ENCODE measurements at places on chromosomes 12 and 14.

DNA sequence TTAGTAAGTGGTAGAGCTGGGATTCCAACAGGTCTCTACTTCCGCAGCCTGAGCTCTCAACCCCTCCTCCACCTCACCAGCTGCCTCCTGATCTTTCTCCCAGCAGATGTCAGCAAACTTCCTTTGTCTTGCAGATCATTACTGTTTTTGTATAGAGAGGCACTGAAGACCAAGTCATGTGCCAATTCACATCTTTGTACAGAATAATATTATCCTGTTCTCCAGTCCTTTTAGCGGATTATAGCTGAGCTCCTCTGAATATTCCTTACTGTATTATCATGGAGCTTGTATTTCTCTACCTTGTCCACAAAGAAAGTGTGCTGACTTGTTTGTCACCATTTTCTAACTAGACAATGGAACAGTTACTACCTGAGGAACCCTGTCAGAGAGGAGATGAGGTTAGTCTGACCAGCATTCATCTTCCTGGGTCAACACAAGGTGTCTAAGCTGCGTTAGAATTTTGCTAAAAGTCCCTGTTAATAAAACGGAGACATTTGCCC lies 142.3 kb upstream of the ARHGAP5 start:
- no peak for DNase-seq

DNA sequence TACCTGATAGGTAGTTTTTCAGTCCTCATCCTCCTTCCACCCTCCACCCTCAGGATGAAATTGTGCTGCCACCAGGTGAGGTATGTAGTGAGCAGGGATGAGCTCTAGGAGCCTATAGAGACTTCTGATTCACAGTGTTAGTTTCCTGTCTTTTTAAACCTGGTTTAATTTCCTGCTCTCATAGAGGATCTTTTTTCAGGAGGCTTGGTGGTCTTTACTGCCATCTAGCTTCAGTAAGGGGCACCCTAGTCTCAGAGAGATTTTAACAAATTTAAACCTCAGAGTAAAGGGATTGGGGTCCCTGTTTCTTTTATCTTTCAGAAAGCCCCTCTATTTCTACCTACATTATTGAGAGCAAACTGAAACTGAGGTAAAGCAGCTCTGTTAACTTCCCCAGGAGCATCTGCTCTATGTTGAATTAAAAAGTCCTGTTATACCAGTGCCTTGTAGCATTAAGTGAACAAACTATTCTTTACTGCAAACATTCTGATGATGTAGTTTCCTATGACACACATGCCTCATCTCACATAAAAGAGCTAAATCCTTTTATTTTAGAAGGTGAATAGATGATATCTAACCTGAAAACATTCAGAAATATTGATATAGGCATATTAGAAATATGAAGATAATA lies 172.2 kb upstream of the DDHD1 start:
- no peak for DNase-seq

- DNase-seq = no peak
Measured at GRCh38 chr12:54959291-54960018, 25.1 kb downstream of the TESPA1 start.

- no peak for DNase-seq
Measured at GRCh38 chr12:51621156-51621922, 30.3 kb downstream of the SCN8A start.

DNA sequence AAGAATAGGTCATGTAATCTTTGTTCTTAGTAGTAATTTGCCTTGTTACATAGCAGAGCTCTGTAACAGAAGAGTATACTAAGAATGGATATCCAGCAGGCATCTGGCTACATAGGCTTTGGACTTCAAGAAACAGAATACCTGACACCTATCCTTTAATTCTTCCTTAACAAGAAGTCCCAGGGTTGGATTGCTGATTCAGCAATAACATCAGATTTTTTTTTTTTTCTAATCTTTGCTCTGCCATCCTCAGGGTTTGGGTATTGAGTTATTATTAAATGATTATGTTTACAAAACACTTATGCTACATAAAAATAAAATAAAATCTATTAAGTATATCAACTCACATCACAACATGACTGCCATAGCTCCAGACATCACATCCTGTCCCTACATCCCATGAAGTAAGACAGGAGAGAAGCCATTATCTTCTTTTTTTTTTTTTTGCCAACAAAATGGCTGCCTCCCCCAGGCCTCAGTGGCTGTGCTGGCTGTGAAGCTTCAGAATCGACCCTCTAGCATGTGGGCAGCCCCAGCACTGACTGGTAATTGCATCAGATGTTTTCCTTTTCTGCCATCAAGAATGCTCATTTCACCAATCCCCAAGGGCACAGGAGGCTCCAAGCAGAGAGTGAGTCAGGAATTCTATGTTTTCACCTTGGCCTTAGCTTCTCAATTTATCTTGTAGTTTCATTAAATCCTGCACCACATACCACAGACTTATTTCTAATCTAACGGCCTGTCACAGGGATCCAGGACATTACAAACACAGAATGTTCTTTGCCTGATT lies 186.2 kb downstream of the DICER1 start:
- DNase-seq = no peak

GRCh38 chr12:11652351-11653040 lies 3.0 kb downstream of the ETV6 start:
- DNase-seq = no peak

DNA sequence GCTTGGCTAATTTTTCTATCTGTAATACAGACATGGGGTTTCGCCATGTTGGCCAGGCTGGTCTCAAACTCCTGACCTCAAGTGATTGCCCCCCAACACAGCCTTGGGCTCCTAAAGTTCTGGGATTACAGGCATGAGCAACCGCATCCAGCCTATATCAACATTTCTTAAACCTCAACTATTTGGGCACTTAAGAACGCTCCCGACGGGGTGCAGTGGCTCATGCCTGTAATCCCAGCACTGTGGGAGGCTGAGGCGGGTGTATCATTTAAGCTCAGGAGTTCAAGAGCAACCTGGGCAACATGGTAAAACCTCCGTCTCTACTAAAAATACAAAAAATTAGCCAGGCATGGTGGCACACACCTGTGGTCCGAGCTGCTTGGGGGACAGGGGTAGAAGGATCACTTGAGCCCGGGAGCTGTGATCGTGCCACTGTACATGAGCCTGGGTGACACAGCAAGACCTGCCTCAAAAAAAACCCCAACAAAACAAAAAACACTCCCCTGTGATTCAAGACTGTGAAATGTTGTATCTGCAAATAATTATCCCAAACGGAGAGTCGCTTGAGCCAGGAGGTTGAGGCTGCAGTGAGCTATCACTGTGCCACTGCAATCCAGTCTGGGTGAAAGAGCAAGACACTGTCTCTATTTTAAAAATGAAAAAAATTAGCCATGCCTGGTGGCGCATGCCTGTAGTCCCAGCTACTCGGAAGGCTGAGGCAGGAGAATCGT lies 21.5 kb downstream of the PPTC7 start:
- DNase-seq = no peak

GRCh38 chr12:102551186-102551585 lies 70.8 kb upstream of the IGF1 start:
- no peak for DNase-seq

- DNase-seq = peak; percentile 63
Measured at GRCh38 chr14:64196814-64197411, 97.3 kb downstream of the ESR2 start.
